Activated naive CD8-positive, alpha-beta T cell treated with anti-CD3 and anti-CD28 coated beads, Interleukin-2, amount 10 ng/mL, durations not matched to agents 7 days and 5 days (primary cell): ENCODE measurements at places on chromosomes 16 and 17. TPM values are rescaled to one million over a fixed set of nuclear protein-coding genes. Genes with fewer than 3 reads are reported as not detected.
A peak's percentile ranks its signal among the peaks of the same experiment; 100 is the strongest.

DNA sequence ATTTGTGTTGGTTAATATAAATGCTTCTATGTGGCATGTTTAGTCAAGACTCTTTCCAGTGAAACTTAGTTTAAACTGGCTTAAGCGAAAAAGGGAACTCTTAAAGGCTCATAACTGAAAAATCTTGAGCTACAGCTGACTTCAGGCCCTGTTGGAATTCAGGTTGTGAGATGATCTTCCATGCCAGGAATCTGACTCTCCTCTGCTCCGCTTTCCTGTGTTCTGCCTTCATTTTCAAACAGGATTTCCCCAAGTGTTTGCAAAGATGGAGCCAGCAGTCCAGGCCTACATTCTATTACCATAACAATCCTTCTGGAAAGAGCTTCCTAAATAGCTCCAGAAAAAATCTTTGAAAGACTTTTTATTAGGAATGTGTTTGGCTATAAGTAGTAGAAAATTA lies 134.9 kb downstream of the NLK start:
- no peak overlapping the region for H3K4me3 ChIP-seq
- no peak for DNase-seq
- peaks cover 12% of the 10 kb centered on the region for H3K36me3 ChIP-seq
- H3K27me3 ChIP-seq: no peaks in the 10 kb centered on the region
- H3K4me1 ChIP-seq: peaks cover 21% of the 10 kb centered on the region

GRCh38 chr16:70725024-70725911 lies 39.4 kb upstream of the MTSS2 start:
- peaks cover 4% of the 10 kb centered on the region for H3K36me3 ChIP-seq
- no peak for DNase-seq
- no peak overlapping the region for H3K4me3 ChIP-seq
- no peaks in the 10 kb centered on the region for H3K4me1 ChIP-seq

MYOCD gene
- total RNA-seq: not detected

CHRNE gene
- 0.65 TPM for total RNA-seq

GRCh38 chr17:69175625-69176456 lies 34.1 kb upstream of the ABCA6 start:
- H3K27me3 ChIP-seq: no peaks in the 10 kb centered on the region
- no peak overlapping the region for H3K4me3 ChIP-seq
- no peaks in the 10 kb centered on the region for H3K4me1 ChIP-seq

WFIKKN1 gene
- total RNA-seq: 0.60 TPM

DNA sequence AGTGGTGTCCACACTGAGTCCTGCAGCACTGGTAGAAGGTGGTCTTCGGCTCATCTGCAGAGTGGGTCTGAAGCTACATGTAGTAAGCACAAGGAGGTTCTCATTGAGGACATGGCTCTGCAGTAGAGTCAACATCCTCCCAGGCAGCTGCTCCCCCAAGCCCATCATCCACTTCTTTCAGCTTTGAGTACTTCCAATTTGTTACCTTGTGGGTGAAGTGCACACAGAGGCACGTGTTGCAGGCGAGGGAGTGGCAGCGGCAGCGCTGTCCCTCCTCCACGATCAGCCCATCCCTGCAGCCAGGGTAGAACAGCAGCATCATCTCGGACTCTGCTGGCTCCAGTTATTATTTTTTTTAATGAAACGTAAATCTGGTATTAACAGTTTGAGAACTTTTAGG lies 1.8 kb upstream of the SSTR2 start:
- peaks cover 86% of the 10 kb centered on the region for H3K27me3 ChIP-seq
- peaks cover 18% of the 10 kb centered on the region for H3K4me1 ChIP-seq
- H3K4me3 ChIP-seq: no peak overlapping the region
- no peaks in the 10 kb centered on the region for H3K36me3 ChIP-seq

DNA sequence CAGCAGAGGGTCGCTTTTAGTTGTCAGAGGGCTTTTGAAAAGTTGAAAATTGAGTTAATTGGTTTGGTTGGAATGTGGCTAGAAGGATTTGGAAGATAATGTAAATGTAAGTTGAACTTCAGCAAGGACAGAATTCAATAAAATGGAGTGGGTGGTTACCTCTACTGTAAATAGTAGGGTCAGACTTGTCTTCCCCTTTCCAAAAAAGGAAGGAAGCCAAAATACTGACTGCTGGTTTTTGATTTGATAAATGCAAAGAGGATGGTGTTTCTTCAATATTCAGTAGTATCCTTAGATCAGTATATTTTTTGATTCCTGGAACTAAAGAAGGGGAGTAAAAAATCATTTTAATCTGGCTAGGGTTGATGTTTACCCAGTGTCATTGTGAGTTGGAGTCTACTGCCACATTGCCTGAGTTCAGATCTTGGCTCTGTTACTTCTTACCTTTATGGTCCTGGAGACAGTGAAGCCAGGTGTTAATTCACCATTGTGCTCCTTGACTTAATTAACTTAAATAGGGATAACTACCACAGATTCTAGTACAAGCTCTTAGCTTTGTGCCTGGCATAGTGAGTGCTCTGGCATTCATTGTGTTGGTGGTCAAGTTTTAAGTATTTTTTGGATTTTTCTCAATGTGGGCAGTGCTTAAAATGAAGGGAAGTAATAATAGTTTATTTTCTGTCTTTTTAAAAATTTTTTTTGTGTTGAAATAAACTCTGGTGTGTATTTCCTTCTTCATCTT lies 4.4 kb downstream of the HAPSTR1 start:
- H3K27ac ChIP-seq: peak overlapping the region; percentile 65
